ENCODE measurements at places on chromosomes 1 and 21. TPM values are rescaled to one million over a fixed set of nuclear protein-coding genes. Genes with fewer than 3 reads are reported as not detected.
A peak's percentile ranks its signal among the peaks of the same experiment; 100 is the strongest.

DNA sequence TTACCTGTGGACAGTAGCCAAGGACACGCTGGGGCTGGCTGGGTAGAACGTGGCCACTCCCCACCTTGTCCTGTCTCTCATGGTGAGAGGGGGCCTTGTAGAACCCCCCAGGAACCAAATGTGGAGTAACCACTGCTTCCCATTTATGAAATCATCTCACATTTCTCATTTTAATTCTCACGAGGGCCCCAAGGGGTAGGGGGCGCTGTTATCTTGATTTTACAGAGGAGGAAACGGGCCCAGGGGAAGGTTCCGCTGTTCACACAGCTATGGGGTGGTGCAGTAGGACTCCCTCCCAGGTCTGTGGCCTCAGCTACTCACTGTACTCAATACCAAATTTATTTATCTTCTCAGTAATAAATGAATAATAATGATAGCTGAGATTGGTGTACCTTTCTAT lies 5.5 kb downstream of the SMPDL3B start:
- peaks cover 9% of the 10 kb centered on the region for H3K4me1 ChIP-seq
- H3K27me3 ChIP-seq: no peaks in the 10 kb centered on the region
- peak overlapping the region; percentile 42 for H3K27ac ChIP-seq
- peak; percentile 71 for DNase-seq

DNA sequence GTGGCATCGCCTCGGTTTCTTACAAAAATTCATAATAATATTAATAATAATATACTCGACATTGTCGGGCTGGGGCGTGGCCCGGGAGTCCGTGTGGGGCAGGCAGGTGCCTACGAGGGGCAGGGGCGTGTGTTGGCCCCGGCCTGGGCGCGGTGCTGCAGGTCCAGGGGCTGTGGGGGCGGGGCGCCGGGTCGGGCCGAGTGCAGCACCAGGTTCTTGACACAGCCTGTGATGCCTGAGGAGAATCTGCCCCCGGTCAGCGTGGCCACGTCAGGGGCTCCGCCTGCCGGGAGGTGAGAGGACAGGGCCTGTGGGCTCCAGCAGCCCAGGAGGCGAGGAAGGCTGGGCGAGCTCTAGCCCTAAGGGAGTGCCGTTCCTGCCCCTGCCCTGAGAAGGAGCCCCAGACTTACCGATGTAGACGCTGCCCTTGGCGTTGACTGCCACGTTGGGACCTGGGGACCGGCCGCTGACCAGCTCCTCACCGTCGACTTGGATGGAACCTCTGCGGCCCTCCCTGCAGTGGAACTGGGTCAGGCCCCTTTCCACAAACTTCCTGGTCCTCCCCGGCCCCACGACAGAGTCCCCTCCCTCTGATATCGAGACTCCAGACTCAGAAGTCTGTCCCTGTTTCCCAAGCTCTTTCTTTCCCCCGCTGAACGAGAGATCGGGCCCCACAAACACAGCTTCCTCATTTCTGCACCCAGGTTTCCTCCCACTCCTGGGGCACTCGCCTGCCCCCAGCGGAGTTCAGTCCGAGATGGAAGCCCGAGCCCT lies 11.3 kb downstream of the LDLRAD2 start:
- no peaks in the 10 kb centered on the region for H3K4me1 ChIP-seq
- H3K36me3 ChIP-seq: no peaks in the 10 kb centered on the region
- DNase-seq: no peak
- H3K27me3 ChIP-seq: no peaks in the 10 kb centered on the region

GRCh38 chr1:242237051-242237450 lies 238.2 kb upstream of the MAP1LC3C start:
- DNase-seq: no peak
- H3K36me3 ChIP-seq: no peaks in the 10 kb centered on the region
- no peak overlapping the region for H3K4me3 ChIP-seq

The PADI1 gene
- total RNA-seq: not detected

The EXTL1 gene
- not detected for total RNA-seq

DNA sequence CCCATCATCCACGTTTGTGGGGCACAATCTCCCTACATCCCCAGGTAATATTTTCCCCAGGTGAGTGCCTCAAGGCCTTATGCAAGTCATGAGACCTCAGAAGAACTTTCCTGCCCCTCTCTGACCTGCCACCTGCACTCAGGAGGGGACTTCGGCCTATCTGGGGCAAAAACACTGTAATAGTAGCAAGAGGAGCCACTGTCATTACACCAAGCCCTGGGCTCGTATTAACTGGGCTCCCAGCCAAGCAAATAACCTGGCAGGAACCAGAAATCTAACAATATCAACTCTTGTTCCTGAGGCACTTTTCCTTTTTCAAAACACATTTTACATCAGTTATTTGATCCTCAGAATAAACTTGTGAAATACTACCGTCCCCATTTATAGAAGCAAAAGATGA lies 30.9 kb downstream of the LAMB3 start:
- no peak overlapping the region for H3K27ac ChIP-seq
- H3K4me1 ChIP-seq: peaks cover 7% of the 10 kb centered on the region
- H3K4me3 ChIP-seq: no peak overlapping the region
- no peak for DNase-seq
- no peaks in the 10 kb centered on the region for H3K27me3 ChIP-seq

DNA sequence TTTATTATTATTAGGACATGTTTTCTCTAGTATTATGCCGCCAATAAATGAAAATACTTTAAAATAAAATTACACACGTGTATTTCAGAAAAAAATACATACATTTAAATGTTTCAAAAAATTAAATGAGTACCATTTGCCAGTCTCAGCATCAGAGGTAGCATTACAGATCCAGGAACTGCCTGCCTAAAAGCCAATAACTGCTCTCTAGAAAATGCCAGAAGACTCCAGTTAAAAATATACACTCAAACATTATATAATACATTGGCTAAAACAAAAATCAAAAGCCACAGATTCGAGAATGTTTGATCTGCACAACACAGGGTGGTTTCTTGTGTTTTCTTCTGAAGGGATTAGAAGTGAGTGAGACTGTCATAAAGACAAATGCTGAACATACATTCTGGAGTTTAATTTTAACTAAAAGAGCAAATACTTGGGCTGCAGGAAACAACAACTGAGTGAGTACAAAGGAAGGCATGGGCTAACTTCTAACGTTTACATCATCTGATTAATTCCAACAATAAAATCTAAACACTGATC lies 105.5 kb downstream of the RERE start:
- H3K4me1 ChIP-seq: peaks cover 12% of the 10 kb centered on the region
- H3K27me3 ChIP-seq: no peaks in the 10 kb centered on the region
- H3K4me3 ChIP-seq: no peak overlapping the region

DNA sequence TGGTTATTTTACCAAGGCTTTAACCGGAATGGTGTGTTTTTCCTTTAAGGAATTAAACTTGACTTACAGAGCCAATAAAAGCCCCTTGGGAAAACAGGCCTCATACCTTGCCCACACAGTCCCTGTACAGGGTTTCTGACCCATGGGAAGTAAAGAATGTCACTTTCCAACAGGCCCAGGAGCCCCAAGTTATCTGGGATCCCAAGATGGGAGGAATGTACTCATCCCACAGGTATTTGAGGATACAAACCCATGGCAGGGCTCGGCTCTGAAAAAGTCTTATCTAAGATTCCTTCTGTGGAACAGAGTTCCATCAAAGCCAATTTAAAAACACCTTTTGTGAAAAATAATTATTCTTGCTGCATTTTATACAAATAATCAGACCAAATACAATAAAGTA lies 15.3 kb upstream of the COX20 start:
- DNase-seq: no peak
- no peaks in the 10 kb centered on the region for H3K27me3 ChIP-seq
- no peak overlapping the region for H3K4me3 ChIP-seq

- no peak overlapping the region for H3K4me3 ChIP-seq
- H3K4me1 ChIP-seq: no peaks in the 10 kb centered on the region
- peaks cover 11% of the 10 kb centered on the region for H3K27me3 ChIP-seq
- no peak for DNase-seq
- no peak overlapping the region for H3K27ac ChIP-seq
- H3K36me3 ChIP-seq: no peaks in the 10 kb centered on the region
These were observed 1.4 kb downstream of the TTC39A start for GRCh38 chr1:51328926-51329325.

The CDK11B gene
- total RNA-seq: 37.5 TPM

GRCh38 chr1:14822493-14822892 lies 224.0 kb downstream of the KAZN start:
- H3K27me3 ChIP-seq: no peaks in the 10 kb centered on the region
- no peaks in the 10 kb centered on the region for H3K36me3 ChIP-seq
- H3K27ac ChIP-seq: no peak overlapping the region
- no peak for DNase-seq

The F11R gene
- total RNA-seq: 14.2 TPM

The MAP10 gene
- total RNA-seq: 1.5 TPM

DNA sequence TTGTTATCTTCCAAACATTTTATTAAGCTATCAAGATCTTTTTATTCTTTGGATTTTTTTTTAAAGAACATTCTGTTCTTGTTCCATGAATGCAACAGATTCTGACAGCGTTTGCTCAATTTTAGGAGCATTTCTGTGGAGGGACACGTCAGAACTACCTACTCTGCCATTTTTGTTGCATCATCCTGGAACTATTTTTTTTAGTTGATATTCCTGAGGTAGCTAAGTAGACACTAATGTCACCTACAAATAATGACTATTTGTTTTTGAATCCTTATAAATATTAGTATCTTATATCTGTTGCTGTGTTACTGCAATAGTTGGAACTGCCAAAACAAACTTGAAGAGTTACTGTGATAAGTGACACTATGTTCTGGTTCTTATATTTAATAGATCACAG lies 57.2 kb downstream of the DNAI4 start:
- no peak for DNase-seq
- no peak overlapping the region for H3K27ac ChIP-seq
- H3K4me3 ChIP-seq: no peak overlapping the region
- no peaks in the 10 kb centered on the region for H3K4me1 ChIP-seq
- no peaks in the 10 kb centered on the region for H3K36me3 ChIP-seq

- DNase-seq: no peak
- no peak overlapping the region for H3K27ac ChIP-seq
- no peak overlapping the region for H3K4me3 ChIP-seq
- no peaks in the 10 kb centered on the region for H3K4me1 ChIP-seq
- H3K36me3 ChIP-seq: no peaks in the 10 kb centered on the region
These were observed 36.1 kb upstream of the ZC3H12A start for GRCh38 chr1:37438037-37438868.

DNA sequence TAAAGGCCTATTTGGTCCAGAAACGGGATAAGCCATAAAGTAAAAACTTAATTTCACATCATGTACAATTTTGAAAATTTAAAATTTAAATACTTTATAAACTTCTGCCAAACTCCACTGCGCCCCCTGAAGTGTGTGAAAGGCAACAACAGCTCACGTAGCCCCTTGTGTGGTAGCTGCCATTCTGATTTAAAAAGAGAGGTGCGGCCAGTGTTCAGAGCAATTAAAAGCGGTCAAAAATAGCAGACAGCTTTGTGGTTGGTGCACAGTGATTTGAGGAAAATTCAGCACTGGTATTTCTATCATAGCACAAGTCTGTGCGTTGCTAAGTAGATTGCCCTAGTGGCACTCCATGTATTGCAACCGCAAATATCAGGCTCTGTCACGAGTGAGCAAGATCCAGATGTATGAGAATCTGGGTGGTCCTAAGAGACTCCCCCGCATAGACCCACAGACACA lies 122.5 kb downstream of the ATG4C start:
- no peak for DNase-seq
- no peak overlapping the region for H3K4me3 ChIP-seq
- no peak overlapping the region for H3K27ac ChIP-seq
- H3K27me3 ChIP-seq: no peaks in the 10 kb centered on the region

The RTCA gene
- 33.3 TPM for total RNA-seq

The BTBD8 gene
- 1.8 TPM for total RNA-seq

GRCh38 chr1:156445789-156446263 lies 54.7 kb downstream of the MEF2D start:
- no peaks in the 10 kb centered on the region for H3K36me3 ChIP-seq
- no peak overlapping the region for H3K4me3 ChIP-seq
- DNase-seq: peak; percentile 67
- H3K27ac ChIP-seq: no peak overlapping the region

- DNase-seq: no peak
- no peak overlapping the region for H3K27ac ChIP-seq
- no peak overlapping the region for H3K4me3 ChIP-seq
- H3K4me1 ChIP-seq: no peaks in the 10 kb centered on the region
- no peaks in the 10 kb centered on the region for H3K36me3 ChIP-seq
These were observed 83.1 kb downstream of the PTBP2 start for GRCh38 chr1:96804648-96805047.

The APOBEC4 gene
- total RNA-seq: not detected

DNA sequence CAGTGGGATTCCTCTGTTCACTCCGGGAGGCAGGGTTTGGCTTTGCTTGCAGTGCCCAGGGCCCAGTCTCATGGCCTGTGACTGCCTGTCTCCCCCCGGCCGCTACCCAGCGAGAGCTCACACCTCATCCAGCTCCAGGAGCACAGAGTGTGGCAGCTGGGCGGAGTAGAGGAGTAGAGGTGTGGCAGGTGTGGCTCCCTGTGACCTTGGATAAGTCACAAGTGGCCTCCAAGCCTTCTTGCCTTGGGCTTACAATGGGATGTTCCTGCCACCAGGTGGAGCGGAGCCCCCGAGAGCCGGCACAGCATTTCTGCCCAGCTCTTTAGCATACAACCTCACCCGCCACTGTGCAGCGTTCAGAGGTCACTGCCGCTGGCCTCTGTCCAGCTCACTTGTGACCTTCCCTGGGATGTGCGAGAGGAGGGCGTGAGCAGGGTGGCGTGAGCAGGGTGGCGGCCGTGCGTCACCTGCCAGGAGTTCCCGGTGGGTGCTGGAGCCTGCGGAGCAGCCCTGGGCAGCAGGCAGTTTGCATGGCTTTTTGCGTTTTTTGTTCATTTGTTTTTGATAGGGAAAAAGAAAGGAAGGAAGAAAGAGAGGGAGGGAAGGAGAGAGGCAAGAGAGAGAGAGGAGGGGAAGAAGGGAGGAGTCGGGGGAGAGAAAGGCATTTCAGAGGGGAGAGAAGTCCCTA lies 42.4 kb downstream of the CRYAA start:
- no peaks in the 10 kb centered on the region for H3K27me3 ChIP-seq
- DNase-seq: no peak
- H3K27ac ChIP-seq: no peak overlapping the region
- no peaks in the 10 kb centered on the region for H3K4me1 ChIP-seq
- H3K36me3 ChIP-seq: no peaks in the 10 kb centered on the region

DNA sequence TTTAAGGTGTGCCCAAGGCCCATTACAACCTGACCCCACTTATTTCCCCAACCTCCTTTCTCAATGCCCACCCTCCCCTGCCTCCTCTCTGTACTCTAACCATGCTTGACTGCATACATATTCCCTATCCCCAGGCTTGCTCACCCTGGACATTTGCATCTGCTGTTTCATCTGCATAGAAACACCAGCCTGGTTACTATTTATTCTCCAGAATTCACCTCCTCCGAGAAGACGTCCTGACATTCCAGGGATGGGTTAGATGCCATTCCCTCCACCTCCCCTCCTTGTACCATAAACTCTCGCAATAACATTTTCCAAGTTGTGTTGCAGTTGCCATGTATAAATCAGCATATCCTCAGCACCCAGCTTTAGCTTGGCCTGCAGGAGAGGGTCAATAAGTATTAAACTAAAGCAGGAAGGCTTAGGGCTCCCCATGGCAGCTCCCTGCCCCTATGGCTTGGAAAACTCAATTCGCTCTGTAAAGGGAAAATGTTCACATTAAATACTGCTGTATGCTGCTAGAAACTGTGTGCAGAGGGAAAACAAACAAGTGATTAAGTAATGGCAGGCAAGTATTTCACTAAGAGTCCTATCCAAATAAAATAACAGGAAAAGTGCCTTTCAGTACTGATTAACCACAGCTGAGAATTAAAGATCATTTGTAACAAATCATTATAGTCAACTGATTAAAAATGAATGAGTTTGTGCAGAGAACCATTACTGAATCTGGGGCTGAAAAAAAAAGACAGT lies 202.3 kb downstream of the TNR start:
- H3K27ac ChIP-seq: no peak overlapping the region
- no peaks in the 10 kb centered on the region for H3K36me3 ChIP-seq
- DNase-seq: no peak
- H3K27me3 ChIP-seq: no peaks in the 10 kb centered on the region
